ENCODE measurements at places on chromosomes 1 and 21. TPM values are rescaled to one million over a fixed set of nuclear protein-coding genes. Genes with fewer than 3 reads are reported as not detected.

The OR2T29 gene
- polyA plus RNA-seq: not detected

The CDK11A gene
- 38.8 TPM for polyA plus RNA-seq

DNA sequence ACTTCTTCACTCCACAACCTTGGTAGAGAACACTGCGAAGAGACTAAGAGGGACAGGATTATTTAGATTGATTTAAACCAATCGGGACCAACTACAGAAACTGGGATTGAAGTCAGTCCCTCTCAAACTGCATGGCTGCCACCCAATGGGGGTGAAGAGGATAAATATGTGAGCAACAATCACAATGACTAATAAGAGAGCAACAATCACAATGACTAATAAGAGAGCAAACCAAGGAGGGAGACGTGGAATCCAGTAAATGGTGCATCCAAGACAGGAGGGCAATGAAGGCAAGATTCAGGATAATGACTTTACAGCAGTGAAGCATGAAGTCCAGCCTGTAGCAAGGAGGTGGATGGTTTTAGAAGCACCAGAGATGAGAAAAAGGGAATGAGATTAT lies 322.8 kb downstream of the TTLL7 start:
- no peak for DNase-seq
- no peak overlapping the region for H3K27ac ChIP-seq
- no peak overlapping the region for H3K4me3 ChIP-seq
- H3K4me1 ChIP-seq: no peaks in the 10 kb centered on the region
- no peaks in the 10 kb centered on the region for H3K27me3 ChIP-seq

DNA sequence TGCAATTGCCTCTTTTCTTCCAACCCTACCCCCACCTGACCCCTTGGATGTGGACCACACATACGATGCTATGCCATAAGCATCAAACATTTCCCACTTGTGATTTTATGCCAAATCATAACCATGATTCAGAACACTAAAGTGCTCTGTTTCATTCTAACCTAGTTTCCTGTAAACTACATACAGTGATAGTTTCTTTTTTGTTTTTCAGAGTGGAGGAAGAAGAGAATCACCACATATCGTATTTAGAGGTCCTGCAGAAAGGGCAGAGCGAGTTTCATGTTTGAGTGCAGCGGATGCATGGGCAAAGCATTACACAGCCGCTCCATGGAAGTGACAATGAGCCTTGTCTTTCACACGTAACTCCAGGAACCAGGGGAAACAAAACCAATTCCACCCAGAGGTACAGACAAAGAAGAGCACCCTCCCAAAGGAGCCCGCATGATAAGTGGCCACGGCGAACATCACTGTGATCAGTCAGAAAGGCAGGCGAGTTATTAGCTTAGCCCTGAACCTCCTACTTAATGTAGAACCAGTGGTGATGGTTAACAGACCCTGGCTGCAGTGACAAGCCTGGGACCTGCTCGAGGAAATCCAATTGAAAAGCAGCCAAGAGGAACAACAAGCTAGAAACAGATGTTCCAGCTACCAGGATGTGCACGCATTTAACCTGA lies 64.0 kb upstream of the ZNF281 start:
- H3K27ac ChIP-seq: no peak overlapping the region
- H3K4me1 ChIP-seq: no peaks in the 10 kb centered on the region

GRCh38 chr1:6899621-6900020 lies 114.4 kb downstream of the CAMTA1 start:
- no peaks in the 10 kb centered on the region for H3K36me3 ChIP-seq
- H3K27ac ChIP-seq: no peak overlapping the region
- no peak overlapping the region for H3K4me3 ChIP-seq
- DNase-seq: no peak

The GRIK3 gene
- polyA plus RNA-seq: 2.1 TPM

The CGN gene
- polyA plus RNA-seq: 20.4 TPM

- peaks cover 9% of the 10 kb centered on the region for H3K4me1 ChIP-seq
- H3K36me3 ChIP-seq: no peaks in the 10 kb centered on the region
- DNase-seq: no peak
- H3K27me3 ChIP-seq: no peaks in the 10 kb centered on the region
- H3K4me3 ChIP-seq: no peak overlapping the region
These were observed 209.0 kb upstream of the TMEM51 start for GRCh38 chr1:14944471-14944985.

The TNNT2 gene
- 3.1 TPM for polyA plus RNA-seq

DNA sequence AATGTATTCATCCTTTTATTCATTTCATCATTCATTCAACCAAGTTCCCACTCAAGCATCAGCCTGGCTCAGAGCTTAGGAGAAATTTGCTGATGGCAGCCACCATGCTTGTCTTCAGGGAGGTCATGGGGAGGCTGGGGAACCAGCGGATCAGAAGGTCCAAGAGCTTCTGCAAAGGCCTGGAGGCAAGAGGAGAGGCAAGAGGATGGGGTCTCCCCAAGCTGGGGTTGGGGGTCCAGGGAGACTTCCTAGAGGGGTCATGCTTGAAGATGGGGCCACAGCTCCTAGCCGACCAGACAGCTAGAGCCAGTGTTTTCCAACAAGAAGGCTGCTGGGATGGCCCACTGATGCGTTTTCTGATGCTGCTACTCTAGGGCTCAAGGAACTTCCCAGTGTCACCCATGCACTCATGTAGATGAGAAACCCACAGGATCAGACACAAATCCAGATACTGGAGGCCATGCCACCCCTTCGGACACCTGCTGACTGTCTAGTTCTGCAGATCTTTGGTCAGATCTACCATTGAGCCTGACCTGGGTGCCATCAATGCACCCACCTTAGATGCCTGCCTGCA lies 315.2 kb downstream of the AJAP1 start:
- H3K4me1 ChIP-seq: 0 out of 2 replicates have a peak, but pooled peaks cover 2% of the 10 kb centered on the region
- H3K27ac ChIP-seq: no peak overlapping the region
- no peak for DNase-seq

DNA sequence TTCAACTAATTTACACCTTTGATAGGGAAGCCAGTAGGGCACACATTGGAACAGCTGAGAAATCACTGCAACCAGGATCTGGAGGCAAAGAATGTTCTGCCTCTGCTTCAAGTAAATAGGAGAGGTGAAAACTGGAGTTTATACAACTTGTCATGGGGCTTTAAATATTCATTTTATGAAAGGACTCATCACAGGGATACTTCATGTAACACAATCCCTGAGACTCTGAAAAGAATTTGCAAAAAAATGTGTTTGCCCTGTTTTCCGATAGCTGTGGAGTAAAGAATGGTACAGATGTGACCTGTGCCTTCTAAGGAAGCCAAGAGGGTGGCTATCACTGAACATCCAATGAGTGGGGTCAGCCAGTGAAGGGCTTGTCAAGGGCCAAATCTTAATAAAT lies 152.0 kb downstream of the LMX1A start:
- peaks cover 3% of the 10 kb centered on the region for H3K4me1 ChIP-seq
- H3K27ac ChIP-seq: no peak overlapping the region
- DNase-seq: no peak
- H3K4me3 ChIP-seq: no peak overlapping the region

The TMPRSS15 gene
- not detected for polyA plus RNA-seq

The KRTAP10-1 gene
- polyA plus RNA-seq: 0.08 TPM

DNA sequence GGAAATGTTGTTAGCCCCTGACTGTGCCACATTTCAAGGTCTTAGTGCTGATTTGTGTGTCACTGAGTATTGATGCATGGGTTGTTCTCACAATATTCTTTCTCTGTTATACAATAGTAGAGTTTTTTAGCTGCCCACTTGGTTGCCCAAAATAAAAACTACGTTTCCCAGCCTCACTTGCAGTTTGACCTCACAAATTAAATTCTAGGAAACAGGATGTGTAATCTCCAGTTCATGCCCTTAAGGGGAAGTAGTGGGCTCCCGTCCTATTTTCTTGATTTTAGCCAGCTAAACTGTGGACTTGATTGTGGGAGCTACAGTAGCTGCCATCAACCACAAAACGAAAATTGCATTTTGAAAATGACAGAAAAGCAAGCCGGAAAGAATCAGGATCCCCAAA lies 27.3 kb upstream of the LAMC1 start:
- no peaks in the 10 kb centered on the region for H3K36me3 ChIP-seq
- H3K4me1 ChIP-seq: no peaks in the 10 kb centered on the region
- no peak overlapping the region for H3K27ac ChIP-seq
- DNase-seq: no peak
- H3K4me3 ChIP-seq: no peak overlapping the region
- H3K27me3 ChIP-seq: no peaks in the 10 kb centered on the region

The KCNK1 gene
- polyA plus RNA-seq: 16.4 TPM

DNA sequence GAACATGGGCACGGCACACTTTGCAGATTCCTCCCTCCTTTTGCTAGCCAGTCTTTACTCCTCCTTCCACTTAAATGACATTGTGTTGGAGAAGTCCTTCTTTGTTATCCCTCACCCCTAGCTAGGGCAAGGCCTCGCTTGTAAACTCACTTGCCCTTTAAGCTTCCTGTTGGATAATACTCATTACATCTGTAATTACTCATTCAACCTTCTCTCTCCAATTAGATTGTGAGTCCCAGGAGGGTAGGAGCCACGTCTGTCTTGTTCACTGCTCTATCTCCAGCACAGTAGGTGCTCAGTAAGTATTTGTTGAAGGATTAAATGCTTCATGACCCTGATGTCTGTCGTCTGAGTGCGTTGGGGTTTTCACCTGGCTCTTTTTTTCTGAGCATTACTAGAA lies 98.7 kb upstream of the USP24 start:
- no peaks in the 10 kb centered on the region for H3K4me1 ChIP-seq
- no peak overlapping the region for H3K27ac ChIP-seq
- DNase-seq: no peak
- no peak overlapping the region for H3K4me3 ChIP-seq
- H3K36me3 ChIP-seq: no peaks in the 10 kb centered on the region

DNA sequence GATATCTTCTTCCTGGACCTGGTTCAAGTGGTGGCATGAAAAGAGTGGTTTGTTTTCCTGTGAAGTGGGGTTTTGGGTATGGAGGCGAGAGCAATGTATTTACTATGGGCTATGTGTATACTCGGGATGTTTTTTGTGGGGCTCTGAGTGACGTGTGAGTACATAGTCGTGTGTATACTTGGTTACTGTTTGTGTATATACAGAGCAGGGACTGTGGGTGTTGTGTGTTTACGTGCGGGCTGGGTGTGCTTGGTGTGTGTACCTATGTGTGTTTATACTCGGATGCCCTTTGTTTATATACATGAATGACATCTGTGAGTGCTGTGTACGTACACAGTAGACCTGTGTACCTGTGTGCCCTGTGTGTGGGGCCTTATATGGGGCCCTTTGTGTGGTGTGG lies 50.0 kb downstream of the YARS1 start:
- peaks cover 32% of the 10 kb centered on the region for H3K4me1 ChIP-seq
- peaks cover 33% of the 10 kb centered on the region for H3K36me3 ChIP-seq
- H3K4me3 ChIP-seq: no peak overlapping the region
- no peaks in the 10 kb centered on the region for H3K27me3 ChIP-seq
- H3K27ac ChIP-seq: no peak overlapping the region

The KLF17 gene
- polyA plus RNA-seq: not detected

The MYOG gene
- not detected for polyA plus RNA-seq

- H3K4me3 ChIP-seq: no peak overlapping the region
- H3K4me1 ChIP-seq: no peaks in the 10 kb centered on the region
- no peak for DNase-seq
- H3K36me3 ChIP-seq: no peaks in the 10 kb centered on the region
- H3K27ac ChIP-seq: no peak overlapping the region
These were observed 92.8 kb downstream of the SEC16B start for GRCh38 chr1:177877086-177877485.

DNA sequence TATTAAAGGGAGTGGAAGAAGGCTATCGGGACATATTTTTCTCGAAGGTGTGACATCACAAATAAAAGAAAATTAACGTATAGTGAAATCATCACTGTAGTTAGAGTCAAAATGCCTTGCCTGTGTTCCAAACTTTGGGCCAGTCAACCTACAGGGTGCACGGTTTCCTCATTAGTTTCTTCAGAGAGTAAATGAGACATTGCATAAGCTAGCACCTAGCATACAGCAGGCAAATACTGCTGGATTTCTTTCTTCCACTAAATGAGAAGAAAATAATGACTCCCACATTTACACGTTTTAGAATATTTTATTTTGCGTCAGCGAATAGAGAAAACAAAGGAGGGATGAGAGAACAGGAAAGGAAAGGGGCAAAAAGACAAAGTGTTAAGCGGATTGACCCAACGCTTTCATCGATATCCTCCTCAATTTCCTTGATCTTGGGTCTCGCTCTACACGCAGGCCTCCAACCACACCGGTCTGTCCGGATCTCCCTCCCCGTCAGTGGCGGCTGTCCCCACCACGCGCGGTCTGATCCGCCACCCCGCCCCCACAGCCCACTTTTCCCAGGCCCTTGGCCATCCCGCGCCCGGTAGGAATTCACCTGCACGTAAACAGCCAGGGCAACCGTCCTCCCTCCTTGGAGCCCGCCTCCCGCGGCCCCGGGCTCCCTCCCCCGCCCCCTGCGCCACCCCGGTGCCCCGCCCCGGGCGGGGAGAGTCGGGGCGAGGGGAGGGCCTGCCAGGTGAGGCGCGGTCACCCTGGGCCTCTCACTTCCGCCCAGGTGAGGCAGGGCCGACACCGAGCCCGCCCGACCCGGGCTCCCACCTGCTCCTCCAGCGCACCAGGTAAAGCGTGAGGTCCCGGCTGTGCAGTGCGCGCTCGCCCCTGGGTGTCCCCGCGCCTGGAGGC lies at the start of gene PATJ:
TSS of gene PATJ (plus strand) at position 770 of the 909 bp plus-strand sequence. CDS start 20,413 bp downstream, outside the sequence.
- no peaks in the 10 kb centered on the region for H3K4me1 ChIP-seq
- H3K27ac ChIP-seq: peak within 1 kb of the TSS; percentile 73
- H3K36me3 ChIP-seq: no peaks in the 10 kb centered on the region
- peak within 1 kb of the TSS; percentile 90 for H3K4me3 ChIP-seq
- no peaks in the 10 kb centered on the region for H3K27me3 ChIP-seq
